ENCODE measurements at places on chromosomes 16 and 17.

GRCh38 chr16:2212362-2213324 is 2.0 kb upstream of the BRICD5 start:
- no peak for DNase-seq

DNA sequence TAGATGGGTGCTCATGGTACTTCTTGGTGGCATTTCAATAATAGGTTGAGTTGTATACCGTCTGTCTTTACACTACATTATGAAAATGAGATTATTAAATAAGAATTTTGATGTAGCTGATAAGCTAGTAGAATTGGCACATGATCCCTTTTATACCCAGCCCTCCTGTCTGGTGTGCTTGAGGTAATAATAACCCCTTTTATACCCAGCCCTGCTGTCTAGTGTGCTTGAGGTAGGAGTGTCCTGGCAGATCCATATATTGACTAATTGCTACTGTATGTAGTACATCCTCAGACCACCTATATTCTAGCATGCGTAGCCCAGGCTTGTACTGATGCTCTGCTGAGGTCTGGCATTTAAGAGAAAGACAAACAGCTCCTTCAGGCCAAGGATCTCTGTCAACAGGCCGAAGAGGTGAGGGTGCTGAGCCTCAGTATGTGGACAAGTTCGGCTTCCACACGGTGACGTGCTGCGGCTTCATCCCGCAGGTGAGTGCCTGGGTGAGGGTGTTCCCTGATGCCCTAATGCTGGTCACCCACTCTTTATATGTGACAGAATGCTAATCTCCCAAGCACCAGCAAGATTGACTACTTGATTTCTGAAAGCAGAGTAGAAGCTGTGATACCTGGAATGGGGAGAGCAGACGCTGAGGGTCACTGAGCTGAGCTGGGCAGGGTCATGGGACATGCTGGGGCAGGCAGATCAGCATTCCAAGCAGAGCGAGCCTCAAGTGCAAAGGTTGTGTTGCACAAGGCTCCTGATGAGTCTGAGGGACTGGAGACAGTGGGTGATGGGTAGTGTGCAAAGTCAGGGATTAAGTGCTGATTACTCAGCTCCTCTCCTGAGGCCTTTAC is 5.7 kb downstream of the FN3K start:
- no peak for DNase-seq

GRCh38 chr16:56871172-56871593 is 6.2 kb downstream of the SLC12A3 start:
- DNase-seq = peak; percentile 36

- no peak for DNase-seq
These were observed 11.4 kb downstream of the KRABD2 start for GRCh38 chr17:8365143-8365542.

DNA sequence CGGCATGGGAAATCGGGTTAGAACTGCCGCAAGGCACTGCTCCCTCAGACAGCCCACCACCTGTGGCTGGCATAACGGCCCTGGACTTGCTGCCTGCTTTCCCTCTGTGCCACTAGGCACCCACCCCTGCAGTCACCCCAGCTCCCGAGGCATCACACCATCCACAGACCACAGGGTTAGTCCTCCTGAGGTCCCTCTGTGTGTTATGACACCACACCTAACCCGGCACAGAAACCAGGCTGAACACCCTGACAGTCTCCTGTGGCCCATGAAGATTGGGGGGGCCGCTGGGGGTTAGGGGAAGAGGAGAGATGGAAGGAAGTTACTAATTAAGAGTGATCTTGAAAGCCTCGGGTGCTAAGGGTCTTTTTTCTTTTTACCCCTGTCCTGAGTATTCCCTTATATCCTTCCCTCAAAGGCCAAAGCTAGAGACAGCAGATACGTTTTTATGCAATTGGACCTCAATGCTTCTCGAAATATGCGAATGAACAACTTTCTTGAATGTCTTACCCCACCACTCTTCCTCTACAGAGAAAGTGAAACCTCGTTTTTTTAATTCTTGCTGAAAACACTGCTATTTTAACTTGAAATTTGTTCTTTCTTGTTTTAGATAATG is 7.0 kb downstream of the CYTH1 start:
- no peak for DNase-seq

DNA sequence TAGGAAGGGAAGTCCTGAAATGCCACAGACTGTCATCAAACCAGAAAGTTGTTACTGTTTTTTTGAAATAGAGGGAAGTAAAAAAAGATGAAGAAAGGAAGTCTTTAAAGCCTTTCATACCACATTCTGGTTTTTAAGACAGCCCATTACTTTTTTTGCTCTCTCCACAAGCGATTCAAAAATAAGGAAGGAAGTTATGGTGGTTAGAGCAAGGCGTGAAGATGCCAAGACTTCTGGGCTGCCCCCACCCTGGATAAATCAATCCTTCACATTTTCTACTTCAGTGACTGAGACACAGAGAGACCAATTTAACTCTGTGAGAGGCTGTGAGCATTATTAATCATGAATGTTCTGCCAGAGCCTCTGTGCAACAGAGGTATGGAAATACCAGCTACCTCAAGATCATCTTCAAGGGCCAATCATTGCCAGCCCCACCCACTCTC is 82.3 kb upstream of the BCAR1 start:
- DNase-seq = no peak

DNA sequence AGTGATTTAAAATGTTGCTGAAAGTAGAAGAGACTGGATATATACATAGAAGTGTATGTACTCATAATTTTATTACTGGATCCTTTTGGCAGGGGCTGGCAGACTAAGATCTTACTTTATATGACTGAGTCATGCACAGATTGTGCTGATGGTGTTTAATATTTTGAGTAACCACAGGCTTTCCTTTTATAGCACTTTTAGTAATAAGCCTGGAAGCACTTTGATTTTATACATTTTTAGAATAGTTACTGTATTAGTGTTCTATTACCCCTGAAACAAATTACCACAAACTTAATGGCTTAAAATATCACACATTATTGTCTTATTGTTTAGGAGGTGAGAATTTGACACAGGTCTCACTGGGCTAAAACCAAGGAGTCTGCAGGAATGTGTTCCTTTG is 113.4 kb upstream of the CDH8 start:
- no peak for DNase-seq

- DNase-seq = no peak
These were observed 57.2 kb downstream of the WDR45B start for GRCh38 chr17:82590881-82591539.

GRCh38 chr16:10859658-10860057 is 17.3 kb upstream of the CIITA start:
- no peak for DNase-seq

DNA sequence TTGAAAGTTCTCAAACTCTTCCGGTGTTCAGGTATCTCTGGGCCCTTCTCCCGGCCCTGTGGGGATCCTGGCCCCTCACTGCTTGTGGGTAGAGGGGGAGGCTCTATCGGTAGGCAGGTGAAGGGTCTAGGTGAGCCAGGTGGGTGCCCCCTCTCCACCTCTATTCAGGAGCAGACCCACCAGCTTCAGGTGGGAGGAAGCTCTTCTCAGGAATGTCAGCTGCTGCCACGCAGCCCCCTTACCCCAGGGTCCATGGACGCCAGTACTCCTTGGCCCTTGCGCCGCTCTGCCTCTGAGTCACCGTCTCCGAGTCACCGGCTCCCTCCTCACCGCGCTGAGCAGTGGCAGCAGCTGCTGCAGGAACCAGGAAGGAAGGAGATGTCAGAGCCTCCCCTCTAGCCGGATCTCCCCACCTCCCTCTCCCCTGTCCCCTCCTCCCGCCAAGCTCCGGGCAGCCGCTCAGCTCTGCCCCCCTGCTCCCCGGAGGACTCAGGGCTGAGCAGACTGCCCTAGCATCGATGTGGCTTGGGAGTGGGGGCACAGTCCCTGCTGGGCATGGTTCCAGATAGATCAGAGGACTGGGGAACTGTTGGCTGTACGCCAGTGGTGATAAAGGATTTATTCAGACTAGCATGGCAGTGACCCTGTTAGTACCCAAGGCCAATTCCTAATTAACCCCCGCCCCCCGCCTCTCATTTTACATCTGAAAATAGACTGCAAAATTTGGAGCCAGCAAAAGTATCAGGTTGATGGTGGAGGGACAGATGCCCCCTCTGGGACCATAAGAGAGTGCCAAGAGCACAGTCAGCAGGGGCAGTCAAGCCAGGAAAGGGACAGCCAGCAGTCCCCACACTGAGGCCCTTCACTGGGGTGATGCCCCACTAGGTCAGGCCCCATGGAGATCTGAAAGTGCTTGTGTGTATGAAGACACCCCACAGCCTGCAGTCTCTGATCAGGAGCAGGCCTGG is at the start of gene OSBPL7:
Gene OSBPL7, minus strand, starts transcription at position 371 of the 968 bp plus-strand sequence. CDS start 1,516 bp downstream, outside the sequence.
- peak; percentile 98 for DNase-seq

DNA sequence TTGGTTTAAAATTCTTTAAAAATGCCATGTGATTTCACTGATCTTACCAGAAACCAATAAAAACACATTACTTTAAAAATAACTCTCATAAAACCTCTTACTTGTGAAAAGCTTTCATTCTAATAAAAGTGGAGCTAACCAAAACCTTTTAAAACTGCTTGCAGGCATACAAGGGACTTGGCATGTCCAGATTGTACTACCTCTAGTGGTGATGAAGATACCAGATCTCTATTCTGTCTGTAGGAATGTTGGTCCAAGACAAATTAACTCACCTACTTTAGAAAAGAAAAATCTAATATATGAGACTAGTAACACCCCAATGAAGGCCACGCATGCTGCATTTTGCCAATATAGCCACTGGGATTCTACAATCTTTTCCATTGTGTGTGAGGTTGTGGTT is 151.0 kb upstream of the SALL1 start:
- DNase-seq = no peak

DNA sequence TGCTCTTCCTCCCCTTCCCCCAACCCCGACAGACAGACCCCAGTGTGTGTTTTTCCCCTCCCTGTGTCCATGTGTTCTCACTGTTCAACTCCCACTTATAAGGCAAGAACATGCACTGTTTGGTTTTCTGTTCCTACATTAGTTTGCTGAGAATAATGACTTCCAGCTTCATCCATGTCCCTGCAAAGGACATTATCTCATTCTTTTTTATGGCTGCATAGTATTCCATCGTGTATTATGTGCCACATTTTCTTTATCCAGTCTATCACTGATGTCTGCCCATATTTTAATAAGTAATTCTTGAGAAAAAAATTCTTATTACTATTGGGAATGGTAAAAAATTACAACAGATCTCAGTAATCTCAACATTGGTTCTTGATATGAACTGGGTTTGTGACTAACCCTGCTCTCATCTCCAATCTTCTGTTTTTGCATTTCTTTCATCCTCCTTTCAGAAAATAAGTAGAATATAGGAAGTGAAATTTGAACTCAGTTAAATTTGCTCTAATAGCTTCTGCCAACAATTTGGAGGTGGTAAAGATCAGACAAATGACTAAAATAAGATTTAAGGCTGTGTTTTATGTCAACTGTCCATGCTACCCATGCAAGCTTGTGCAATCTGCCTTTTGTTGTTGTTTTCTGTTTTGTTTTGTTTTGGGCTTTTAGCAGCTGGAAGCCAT is 11.1 kb downstream of the MARF1 start:
- DNase-seq = no peak

- no peak for DNase-seq
These were observed 207.9 kb upstream of the HSBP1 start for GRCh38 chr16:83599789-83600462.

DNA sequence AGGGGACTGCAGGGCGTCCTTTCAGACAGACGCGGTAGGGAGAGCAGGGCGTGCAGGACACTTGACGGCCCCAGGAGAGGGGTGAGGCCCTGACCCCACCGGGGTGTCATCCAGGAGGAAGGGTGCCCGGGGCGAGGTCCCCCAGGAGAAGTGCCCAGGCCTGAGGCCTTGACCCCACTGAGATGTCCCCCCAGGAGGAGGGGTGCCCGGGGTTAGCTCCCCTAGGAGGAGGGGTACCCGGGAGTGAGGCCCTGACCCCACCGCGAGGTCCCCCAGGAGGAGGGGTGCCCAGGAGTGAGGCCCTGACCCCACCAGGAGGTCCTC is 27.2 kb upstream of the METRNL start:
- DNase-seq = no peak

DNA sequence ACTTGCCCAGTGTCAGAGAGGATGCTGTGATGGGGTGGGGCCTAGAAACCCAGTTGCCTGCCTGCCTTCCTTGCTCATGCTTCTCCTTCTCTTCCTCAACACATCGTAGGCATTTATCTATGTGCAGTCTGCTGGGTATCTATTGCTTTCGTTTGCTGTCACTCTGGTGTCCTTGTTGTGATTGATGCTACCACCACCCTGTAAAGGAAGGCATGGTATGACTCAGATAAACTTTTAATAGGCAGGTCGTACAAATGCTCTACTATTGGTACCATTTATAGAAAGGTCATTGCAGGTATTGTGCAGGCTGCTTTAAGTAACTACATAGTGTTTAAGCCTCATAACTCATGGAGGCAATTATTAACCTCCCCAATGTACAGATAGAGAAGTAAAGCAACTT is 368.9 kb downstream of the UTP18 start:
- DNase-seq = no peak

DNA sequence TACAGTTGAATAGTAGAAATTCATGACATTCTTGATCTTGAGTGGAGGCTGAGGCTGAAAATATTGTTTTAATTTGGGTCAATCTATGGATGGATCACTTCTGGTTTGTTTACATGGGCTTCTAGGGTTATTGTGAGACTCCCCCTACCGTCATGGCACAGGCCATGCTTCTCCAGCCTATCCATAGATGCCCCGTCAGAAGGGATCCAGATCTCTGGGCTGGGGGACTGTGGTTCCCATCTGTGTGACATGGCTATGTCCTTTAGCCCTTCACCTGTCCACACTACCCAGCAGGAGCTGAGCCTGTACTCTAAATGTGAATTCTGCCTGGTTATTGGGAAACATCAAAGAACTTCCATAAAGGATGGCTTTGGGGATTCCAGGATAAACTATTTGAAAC is 160.4 kb downstream of the ABCC12 start:
- no peak for DNase-seq

GRCh38 chr16:60371591-60371990 is 1637.5 kb upstream of the GOT2 start:
- DNase-seq = no peak

- DNase-seq = peak; percentile 78
These were observed 6.0 kb upstream of the LPCAT2 start for GRCh38 chr16:55502801-55503366.

- DNase-seq = no peak
These were observed 110.8 kb upstream of the SMURF2 start for GRCh38 chr17:64772845-64773299.

DNA sequence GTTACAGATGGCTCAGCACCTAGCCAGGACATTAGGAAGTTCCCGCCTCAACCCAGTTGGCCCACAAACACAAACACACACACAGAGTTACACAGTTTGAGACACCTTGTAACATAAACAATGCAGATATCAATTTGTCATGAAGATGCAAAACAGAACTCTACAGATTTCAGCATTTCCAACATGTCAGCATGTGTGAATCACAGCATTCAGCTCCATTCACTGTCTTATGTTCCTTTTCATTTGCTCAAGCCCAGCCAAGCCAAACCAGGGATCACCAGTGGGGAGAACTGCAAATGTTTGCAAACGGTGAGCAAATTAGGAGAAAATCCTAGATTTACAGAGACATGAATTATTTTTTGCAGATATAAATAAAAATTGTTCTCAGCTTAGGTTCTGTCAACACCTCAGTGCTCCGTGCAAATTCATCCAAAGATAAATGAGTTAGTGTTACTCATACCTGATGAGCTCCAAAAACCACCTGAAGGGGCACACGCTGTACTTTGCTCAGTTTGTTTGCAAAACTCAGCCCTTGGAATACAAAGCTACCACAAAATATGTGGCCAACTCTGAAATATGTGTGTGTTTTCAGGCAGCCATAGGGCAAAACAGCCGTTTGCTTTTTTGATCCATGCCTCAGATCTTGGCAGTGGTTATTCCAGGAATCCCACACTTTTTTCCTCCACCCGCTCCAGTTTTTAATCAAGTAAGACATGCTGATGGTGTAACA is 16.3 kb upstream of the COX10 start:
- no peak for DNase-seq

GRCh38 chr16:49588026-49588425 is 214.4 kb downstream of the C16orf78 start:
- no peak for DNase-seq

Measured in HTR-8/SVneo (cell line).